ENCODE measurements at places on chromosomes 3 and 15.

DNA sequence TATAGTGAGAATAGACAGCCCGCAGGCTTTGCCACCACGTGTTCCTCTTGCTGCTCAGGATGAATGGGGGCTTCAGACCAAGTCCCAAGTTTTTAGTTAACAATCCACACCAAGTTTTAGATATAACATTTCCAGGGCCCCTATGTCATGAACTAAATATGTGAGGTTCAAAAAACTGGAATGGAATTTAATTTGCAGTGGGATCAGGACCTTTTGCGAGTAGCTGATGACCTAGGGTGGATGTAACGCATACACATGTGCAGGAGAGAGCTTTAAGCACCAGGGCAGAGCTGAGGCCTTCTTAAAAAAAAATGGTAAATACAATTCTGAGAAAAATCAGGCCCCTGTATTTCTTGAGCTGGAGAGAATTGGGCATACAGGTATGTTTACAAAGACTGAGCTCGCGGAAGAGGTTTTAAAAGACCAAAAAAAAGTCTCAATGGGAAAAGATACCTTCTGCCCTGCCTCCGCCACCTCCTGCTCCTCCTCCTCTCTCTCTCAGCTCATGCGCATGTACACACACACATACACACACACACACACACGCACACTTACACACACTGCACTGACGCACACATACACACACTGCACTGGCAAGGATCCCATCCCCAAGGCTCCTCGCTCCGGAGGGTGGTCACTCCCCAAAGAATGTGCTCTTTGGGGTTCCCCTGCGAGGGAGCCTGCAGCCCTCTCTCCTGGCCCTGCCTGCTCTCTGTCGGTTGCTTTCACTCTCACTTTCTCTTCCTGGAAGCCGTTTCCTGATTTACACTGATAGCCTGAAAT, 48.2 kb upstream of the IGF1R start:
- DNase-seq = no peak

DNA sequence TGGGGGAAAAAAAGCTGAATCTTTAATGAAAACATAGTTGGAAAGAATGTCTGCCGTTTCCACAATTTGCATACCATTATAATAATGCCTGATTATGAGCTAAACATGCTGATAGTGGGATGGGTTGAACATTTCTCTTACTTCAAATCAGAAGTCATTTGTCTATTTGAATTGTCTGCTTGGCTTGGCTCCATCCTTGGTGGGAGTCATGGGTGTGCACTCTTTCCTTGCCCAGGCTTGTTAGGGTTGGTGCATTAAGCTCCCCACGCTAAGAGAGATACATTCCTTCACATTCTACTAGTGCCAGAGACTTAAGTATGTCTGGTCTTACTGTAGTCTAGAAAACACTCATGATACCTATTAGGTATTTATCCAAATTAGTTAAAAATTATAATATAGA, 121.4 kb upstream of the RARB start:
- DNase-seq = no peak

GRCh38 chr3:44923632-44924456, 49.4 kb downstream of the TGM4 start:
- no peak for DNase-seq

DNA sequence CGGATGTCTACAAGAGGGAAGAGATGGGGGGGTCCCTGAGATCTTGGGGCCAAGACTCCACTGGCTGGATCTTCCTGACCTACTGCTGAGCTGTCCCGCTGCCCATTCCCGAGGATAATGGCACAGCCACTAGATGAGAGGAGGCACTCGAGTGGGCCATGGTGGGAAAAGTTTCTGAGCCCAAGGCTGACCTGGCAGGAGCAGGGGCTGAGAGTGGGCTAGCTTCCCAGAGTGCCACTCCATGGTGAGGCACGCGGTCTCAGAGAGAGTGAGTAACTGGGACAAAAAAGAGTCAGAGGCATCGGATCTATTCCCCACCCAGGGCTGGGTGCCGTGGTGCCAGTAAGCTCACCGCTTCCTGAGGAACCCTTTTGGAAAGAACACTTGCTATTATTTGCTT, 10.9 kb downstream of the SLC51B start:
- no peak for DNase-seq

GRCh38 chr15:38208206-38208605, 44.4 kb upstream of the SPRED1 start:
- no peak for DNase-seq

- no peak for DNase-seq
These were observed 16.0 kb upstream of the PLA2G4D start for GRCh38 chr15:42110367-42110766.

DNA sequence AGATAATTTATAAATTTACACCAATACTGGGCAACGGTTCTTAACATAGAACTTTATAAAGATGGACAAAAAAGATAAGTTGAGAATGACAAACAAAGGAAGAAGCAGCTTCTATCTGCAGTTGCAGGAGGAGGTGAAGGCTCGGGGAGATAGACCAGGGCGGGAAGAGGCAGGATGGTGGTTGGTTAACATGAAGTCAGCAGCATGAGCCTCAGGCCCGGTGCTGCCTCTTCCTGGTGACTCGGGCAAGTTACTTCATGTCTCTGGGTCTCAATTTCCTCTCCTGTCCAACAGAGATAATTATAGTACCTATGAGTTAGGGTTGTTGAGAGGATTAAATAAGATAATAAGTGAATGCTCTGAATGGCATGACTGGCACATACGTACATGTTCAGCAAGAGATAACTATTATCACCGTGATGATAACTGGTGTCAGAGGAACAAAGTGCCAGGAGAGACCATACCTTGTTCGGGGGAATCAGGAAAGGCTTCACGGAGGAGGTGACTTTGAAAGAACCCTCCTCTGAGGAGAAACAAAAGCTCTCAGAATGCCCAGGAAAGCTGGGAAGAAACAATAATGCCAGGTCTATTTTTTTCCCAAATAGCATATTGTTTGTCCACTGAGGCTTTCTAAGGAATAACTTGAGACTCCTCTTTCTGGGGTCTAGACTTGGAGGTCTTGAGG, 4.4 kb downstream of the PAK6 start:
- DNase-seq = peak; percentile 28

DNA sequence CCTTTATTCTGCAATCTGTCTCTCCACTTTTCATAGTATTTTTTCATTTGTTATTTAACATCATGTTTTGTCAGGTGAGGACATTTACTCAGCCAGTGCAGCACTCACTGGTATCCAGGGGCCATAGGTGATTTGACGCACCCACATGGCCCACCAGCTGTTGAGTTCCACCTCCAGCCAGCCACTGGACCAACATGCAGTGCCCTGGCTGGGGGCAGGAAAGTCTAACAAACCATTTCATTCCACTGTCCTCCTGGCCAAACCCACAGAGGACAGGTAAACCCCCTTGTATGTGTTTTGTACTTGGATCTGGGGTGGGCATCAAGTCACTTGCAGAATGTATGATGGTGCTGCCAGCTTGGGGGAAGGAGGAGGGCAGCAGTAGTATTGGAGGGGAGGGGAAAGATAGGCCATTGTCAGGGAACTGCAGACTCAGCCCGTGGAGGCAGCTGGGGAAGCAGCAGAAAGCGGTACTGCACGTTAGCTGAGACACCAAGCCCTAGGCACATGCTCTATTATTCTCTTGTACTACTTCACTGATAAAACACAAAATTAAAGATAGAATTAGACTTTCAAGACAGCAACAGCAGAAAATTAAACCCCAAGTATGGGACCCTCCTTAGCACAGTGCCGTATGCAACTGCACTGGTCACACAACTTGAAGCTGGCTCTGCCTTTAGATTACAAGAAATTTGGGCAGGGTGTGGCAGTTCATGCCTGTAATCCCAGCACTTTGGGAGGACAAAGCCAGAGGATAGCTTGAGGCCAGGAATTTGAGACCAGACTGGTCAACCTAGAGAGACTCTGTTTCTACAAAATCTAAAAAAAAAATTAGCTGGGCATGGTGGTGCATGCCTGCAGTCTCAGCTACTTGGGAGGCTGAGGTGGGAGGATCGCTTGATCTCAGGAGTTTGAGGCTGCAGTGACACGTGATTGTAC, 15.4 kb upstream of the RPL24 start:
- DNase-seq = no peak

DNA sequence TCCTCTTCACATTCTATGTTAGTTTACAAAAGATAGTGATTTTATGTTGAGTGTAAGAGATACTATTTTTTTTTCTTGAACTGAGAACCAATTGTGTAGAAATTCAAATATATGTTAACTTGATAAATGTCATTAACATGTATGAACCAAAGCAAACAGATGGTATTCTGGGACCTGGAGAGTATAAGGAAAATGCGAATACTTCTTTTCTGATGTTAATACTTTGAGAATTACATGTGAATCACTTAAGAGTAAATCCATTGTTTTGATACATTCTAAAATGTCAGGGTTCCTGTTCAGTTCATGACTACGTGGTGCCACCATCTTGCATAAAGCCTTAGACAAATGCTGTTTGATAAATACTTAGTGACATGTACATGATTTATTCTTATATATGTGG, 541.3 kb downstream of the FGF12 start:
- no peak for DNase-seq

GRCh38 chr15:63987796-63988378, 58.4 kb downstream of the DAPK2 start:
- DNase-seq = no peak

GRCh38 chr15:52348056-52348745, 52.6 kb upstream of the MYO5C start:
- DNase-seq = no peak

DNA sequence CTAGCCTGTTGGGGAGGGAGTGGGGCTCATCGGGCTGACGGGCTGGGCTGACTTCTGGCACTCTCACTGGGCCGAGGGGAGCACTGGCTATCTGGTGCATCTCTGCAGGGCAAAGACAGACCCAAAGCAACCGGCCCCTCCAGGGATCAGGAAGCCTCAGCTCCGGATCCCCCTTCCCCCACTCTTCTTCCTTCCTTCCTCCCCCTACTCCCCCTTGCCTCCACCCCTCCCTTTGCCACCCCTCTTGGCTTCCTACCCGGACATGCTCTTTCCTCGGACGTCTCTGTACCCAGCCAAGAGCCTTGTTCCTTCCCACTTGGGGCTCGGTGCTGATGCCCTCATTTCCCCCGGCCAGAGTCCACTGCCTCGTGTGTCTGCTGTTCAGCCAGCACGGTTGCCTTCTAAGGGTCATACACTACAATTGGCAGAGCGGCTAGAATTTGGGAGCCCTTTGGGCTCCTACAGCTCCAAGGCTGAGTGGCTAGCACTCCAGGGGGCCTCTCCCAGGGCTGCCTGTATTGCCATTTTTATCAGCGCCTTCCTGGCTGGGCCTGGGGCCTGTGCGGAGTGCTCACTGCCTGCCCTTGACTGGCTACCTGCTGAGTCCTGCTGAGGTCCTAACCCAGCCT, 10.9 kb downstream of the SEMA3F start:
- DNase-seq = no peak

DNA sequence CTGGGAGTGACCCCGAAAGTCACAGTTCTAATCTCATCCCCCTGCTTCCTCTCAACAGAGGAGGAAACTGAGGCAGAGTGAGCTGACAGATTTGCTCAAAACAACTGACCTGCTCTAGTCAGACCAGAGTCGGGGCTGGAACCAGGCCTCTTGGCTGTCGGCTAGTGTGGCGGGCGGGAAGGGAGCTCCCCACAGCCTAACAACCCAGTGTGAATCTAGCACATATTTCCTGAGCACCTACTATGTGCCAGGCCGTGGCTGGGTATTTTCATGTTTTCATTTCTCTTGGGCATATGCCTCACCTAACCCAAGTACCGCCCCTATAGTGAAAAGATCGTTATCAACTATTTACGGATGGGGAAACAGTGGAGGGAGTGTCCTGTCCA, 27.2 kb downstream of the GRIP2 start:
- no peak for DNase-seq

- no peak for DNase-seq
These were observed 31.7 kb upstream of the SUCLG2 start for GRCh38 chr3:67686069-67686468.
